ENCODE measurements at places on chromosomes 4 and X.

DNA sequence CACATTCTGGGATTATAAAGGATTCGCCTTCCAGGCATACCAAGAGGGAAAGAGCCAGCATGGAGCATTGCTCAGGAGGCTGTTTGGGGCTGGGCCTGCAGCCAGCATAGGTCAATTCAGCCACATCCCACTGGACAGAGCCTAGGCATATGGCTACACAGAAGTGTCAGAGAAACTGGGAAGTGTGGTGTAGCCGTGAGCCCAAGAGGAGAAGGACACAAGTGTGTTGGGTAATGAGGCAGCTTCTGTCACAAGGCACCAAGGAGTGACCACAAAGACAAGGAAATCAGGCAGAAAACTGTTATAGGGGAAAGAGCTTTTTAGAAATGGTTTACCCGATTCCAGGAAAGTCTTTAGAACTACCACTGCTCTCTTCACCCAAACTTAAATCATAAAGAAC is 178.6 kb upstream of the TBL1X start:
- DNase-seq, result no peak

- DNase-seq, result no peak
Measured at GRCh38 chrX:41734530-41734929, 10.5 kb downstream of the GPR82 start.

- no peak for DNase-seq
Measured at GRCh38 chrX:8044947-8045346, 117.7 kb upstream of the PNPLA4 start.

DNA sequence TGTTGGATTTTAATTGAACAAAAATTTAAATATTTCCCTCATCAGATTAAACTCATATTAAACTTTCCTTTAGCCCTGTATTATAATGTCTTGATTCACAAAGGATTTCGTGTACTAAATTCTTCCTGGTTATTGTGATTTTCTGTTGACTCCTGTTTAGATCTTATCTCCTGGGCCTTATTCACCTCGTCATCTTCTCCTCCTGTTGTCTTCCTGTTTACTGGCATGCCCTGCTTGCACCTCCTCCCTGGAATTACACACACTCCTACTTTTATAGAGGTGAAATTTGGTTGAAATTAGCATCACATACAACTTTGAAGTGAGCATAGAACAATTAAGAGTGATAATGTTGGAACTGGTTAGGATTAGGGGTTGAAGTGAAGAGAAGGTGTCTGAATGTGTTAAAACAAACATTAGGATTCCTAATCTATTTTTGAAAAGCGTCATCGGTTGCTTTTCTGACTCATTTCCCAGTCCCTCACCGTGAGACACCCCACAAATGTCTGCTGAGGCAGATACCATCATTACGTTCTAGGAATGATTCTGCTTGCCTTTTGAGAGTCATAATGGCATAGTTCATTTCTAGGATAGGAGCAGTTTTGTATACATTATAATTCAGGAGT is 32.5 kb downstream of the TLL1 start:
- DNase-seq, result no peak

GRCh38 chr4:40998675-40999358 is 215.5 kb downstream of the APBB2 start:
- DNase-seq, result no peak

Measured in activated CD8-positive, alpha-beta memory T cell treated with anti-CD3 and anti-CD28 coated beads for 4 hours (primary cell).